Hepatocyte (in vitro differentiated cells): ENCODE measurements at places on chromosomes 12 and 14. TPM values are rescaled to one million over a fixed set of nuclear protein-coding genes. Genes with fewer than 3 reads are reported as not detected.

DNA sequence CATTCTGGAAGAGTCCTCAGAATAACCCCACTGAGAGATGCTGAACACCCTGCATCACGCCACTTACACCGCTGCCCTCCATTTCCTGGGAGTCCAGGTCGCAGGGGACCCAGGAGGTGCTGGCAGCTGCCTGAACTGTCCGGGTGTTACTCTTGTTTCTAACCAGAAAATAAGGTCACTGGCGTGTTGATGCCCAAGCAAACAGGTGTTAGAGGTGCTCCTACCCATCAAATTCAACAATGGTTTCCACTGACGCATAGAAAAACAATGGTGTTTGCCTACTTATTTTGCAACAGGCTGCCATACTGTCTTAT is 23.8 kb downstream of the PITPNM2 start:
- no peak for DNase-seq

The RFX4 gene
- total RNA-seq = not detected in 2 replicates

The LUM gene
- total RNA-seq = 1,782 and 2,030 TPM in 2 replicates

The HOXC6 gene
- total RNA-seq = 2.6 and 4.5 TPM in 2 replicates

- DNase-seq = no peak
Observed at GRCh38 chr12:31008961-31009840, 64.5 kb upstream of the DDX11 start.

The KERA gene
- total RNA-seq = 0.10 TPM in 1 of 2 replicates, not detected in the other

DNA sequence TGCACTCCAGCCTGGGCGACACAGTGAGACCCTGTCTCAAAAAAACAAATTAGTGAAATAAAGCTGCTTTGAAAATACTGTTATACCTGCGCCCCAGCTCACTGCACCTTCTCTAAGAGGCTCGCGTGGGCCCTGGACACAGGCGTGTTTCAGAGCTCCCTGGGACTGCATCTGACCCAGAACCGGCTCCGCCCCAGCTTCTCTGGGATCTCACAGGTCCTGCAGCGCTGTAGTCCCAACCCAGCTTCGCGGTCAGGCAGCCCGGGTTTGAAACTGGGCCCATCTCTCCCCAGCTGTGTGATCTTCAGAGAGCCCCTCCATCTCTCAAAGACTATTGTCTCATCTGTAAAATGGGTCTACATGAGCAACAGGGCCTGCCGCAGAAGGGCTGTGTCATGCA is 7.5 kb downstream of the RIMBP2 start:
- no peak for DNase-seq
